ENCODE measurements at places on chromosomes 3 and 15.
A peak's percentile ranks its signal among the peaks of the same experiment; 100 is the strongest.

DNA sequence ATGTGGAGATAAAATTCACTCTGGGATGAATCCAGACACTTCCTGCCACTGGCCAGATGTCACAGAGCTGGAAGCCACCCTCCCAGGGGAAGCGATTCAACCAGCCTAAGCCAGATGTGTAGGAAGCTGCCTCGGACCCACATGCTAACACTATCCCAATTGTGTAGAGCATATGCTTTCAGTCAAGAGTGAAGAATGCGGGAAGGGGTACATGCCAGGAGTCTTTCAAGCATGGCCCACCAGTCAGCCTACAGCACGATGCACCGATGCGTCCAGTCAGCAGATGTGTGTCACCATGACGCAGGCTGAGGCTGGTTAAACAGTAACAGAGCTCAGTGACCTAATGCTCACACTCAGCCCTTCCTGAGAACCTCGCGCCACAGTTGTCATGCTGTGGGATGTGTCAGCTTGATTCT, 38.8 kb upstream of the BNC1 start:
- no peak for DNase-seq

- no peak for DNase-seq
Observed at GRCh38 chr15:46714950-46715349, 1002.4 kb upstream of the SEMA6D start.

DNA sequence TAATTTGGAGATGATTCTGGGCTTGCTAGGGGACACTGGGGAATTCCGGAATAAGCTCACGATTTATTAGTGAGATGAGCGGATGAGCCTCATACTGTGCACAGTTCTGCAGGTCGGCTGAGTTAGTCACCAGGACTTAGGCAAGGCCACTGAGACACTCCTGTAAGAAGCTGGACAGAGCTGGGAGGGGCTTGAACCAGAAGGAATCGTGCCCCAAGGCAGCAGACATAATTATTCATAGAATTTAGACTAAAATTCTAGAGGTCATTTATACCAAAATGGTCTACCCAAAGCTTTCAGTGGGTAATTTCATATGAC, 121.4 kb downstream of the VGLL4 start:
- peak; percentile 54 for DNase-seq

DNA sequence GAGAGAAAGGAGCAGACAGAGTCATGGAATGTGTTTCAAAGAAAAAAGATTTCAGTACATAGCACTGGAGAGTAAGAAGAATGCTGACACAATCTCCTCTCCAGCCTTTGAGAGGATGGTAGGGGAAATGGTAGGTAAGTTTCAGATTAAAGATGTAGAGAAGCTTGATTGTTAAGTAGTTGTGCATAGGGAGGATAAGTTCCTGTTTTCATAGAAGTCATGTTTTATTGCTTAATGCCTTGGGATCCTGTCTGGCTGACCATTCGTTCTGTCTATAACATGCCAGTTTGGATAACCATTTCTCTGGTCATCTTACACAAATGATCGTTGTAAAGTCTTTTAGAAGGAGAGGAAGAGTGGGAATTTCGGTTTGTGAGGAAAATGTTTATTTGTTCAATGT, 95.7 kb upstream of the IGSF10 start:
- no peak for DNase-seq

DNA sequence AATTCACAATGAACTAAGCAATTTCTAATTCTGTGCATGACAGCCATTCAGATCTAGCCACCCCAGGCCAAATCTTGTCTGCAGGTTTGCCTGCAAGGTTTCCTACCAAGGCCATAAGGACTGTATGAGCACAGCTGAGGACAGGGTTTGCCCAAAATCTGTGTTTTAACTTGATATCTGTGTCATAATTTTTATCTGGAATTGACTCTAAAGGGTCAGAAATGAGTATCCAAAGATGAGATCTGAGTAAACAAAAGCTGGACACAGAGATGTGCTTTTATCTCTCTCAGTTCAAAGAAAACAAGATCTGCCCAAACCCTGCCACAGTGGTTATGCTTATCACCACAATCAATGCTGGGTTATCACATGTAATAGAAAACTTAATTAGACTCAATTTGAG, 154.6 kb upstream of the COL8A1 start:
- DNase-seq, result no peak

DNA sequence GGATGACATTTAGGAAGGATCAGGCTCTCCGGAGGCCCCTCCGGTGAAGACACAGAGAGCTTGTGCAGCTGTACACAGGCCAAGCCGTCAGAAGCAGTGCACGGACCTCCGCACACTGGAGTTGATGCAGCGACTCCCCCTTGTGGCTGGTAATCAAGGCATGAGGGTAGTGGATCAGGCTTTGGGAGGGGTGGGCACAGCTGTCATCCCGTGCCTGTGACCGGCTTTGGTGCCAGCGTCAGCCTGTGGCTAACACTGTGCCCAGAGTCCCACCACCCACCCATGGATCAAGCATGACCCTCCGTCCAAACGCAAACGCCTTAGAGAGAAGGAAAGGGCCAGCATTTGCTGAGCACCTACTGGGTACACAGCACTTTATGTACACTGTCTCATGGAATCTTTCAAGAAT, 8.2 kb upstream of the GRIP2 start:
- DNase-seq, result no peak

GRCh38 chr15:55587321-55588069, 650 bp downstream of the PYGO1 start:
- DNase-seq, result peak; percentile 42

- DNase-seq, result no peak
Observed at GRCh38 chr3:32522682-32523081, 20.0 kb upstream of the CMTM6 start.

DNA sequence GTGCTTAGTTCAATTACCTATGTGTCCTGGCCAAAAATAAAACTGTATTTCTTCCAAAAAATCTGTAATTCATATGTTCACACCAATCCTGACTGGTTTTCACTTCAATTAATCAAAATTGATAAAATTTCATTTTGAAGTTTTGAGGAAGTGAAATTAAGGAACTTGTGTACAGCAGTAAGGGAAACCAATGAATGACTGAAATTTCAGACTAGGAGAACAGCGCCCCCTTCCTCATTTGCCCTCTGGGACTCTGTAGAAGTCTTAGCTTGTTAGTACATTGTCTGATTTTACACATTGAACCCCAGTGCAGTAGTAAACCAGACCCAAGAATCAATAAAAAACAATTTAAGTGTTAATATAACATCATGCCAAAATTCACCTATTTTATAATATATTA, 495.3 kb upstream of the AGTR1 start:
- DNase-seq, result no peak

- DNase-seq, result no peak
Observed at GRCh38 chr15:81072551-81072950, 61.5 kb upstream of the CFAP161 start.

GRCh38 chr15:28047277-28047676, 51.8 kb downstream of the OCA2 start:
- no peak for DNase-seq

DNA sequence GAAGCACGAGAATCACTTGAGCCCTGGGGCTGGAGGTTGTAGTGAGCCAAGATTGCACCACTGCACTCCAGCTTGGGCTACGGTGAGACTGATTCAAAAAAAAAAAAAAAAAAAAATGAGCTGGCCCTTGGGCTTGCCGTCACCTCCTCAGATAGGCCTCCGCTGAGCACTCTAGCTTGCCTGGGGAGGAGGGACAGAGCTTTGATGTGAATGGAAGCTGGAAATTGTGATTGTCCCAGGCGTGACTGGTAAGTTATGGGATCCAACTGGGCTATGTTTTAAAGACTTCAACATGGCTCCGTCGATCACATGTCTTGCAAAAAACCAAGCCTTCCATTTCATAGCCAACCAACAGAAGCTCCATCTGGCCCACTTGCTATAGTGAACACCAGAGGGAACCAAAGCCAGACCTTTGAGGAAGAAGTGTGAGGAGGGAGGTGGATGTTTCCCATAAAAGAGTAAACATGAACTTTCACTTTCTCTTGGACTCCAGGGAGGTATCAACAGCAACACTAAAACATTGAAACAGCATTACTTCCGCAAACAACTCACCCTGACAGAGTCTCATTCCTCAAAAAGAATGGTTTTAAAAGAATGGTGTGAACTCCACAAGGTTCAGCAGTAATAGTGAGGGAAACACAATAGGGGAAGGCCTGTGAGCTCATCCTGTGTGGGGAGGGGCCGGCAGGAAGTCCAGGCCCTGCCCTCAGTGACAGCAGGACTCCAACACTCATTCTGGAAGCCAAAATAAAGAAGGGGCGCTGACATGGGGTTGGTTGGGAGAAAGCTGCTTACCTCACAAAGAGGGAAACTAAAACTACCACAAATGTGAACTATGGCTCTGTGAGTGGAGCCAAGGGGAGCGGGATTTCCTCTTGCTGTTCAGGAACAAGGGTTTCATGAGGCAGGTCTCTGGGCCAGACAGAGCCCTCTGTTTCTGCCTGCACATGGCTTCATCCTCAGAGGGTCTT, 59.2 kb upstream of the IL12A start:
- no peak for DNase-seq

Measured in T1000 (cell line).